DMS153 (cell line): ENCODE measurements at places on chromosomes 5 and 9.

DNA sequence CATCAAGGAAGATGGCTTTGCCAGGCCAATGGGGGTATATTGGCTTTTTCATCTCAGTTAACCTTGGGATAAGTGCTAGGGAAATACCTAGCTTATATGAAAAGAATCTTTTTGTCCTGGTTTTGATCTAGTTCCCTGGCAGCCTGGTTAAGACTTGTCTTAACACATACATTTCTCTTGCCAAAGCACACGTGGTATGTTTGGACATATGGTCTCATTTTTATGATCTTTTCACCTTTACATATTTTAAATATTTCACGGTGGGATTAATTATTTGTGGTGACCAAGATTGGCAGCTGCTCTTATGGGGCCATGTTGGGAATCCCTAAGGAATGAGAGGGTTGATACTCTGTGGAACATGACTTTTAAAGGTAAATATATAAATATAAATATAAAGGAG lies 312.5 kb downstream of the NPR3 start:
- DNase-seq = no peak

GRCh38 chr5:16546732-16547131 lies 70.1 kb downstream of the RETREG1 start:
- DNase-seq = no peak

GRCh38 chr9:136696502-136696901 lies 9.2 kb upstream of the AGPAT2 start:
- no peak for DNase-seq

DNA sequence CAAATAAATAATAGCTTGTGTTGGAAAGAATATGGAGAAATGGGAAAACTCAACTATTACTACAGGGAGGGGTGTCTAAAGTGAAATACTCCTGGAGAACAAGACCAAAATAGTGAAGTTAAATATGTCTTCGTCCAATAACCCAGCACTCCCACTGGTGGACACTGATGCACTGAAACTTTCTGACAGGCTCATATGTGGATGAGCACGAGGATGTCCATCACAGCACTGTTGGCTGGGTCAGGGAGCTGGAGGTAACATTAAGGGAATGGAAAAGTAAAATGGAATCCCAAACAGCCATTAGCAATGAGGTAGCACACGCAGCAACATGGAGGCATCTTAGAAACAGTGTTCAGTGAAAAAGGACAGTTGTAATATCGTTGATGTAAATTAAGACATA lies 86.5 kb downstream of the LMNB1 start:
- no peak for DNase-seq

DNA sequence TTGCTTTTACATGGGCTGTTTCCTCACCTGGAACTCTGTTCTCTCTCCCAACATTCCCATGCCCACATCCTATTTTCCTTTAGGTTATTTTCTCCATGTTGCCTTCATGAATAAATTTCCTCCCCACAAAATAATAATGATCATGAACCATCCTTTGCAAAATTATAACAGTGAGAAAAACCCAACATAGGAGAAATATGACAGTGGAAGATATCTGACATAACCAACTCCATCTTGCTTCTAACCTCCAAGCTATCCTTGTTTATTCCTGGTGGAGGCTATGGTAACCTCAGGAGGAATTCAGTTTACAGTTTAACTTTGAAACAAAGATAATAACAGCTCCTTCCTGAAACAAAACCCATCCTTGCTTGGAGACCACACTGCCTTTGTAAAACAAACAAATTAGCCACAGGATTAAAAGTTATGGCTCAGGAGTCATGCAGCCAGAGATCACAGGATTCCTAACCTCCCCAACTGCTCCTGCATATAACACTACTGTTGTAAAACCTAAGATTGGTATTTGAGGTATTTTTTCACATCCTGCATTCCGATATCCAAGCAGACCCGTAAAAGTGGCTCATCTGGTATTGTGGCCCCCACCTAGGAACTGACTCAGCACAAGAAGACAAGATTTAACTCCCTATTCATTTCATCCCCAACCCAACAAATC lies 212.4 kb downstream of the TRIM32 start:
- DNase-seq = no peak

GRCh38 chr9:90830977-90831376 lies 29.4 kb downstream of the SYK start:
- no peak for DNase-seq

GRCh38 chr9:136868644-136869043 lies 2.5 kb upstream of the EDF1 start:
- no peak for DNase-seq
